ENCODE measurements at places on chromosomes 16 and 17.

DNA sequence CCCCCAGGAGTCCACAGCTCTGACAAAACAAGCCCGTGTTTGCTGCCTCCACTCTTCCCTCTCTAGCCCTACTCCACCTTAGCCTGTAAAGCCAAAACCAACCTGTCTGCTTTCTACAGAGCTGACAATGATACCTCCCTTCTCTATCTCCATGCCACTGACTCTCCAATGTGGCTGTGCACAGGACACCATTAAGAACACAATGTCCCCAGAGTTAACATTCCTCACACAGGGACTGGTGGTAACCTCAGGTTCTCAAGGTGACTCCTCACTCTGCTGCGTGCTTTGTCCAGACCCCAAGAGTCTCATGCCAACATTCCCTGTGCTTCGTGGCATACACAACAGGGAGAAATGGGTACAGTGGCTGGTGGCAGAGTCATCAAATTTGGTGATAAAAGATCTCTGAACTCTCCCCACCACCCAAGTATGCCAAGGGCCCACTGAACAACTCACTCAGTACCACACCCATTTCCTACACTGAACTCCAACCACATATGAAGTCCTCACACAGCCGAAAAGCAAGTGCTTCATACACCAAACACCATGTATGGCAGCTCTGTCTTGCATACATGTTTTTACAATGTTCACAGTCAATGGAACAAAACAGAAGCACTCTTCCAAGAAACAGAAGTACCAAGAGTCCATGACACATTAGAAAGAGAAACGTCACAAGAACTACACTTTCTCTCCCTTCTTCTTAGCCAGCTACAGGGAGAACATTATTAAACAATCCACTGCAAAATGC is 21.1 kb downstream of the CSNK2A2 start:
- no peak for DNase-seq

GRCh38 chr16:67034487-67034886 is 5.5 kb downstream of the CBFB start:
- DNase-seq = no peak

DNA sequence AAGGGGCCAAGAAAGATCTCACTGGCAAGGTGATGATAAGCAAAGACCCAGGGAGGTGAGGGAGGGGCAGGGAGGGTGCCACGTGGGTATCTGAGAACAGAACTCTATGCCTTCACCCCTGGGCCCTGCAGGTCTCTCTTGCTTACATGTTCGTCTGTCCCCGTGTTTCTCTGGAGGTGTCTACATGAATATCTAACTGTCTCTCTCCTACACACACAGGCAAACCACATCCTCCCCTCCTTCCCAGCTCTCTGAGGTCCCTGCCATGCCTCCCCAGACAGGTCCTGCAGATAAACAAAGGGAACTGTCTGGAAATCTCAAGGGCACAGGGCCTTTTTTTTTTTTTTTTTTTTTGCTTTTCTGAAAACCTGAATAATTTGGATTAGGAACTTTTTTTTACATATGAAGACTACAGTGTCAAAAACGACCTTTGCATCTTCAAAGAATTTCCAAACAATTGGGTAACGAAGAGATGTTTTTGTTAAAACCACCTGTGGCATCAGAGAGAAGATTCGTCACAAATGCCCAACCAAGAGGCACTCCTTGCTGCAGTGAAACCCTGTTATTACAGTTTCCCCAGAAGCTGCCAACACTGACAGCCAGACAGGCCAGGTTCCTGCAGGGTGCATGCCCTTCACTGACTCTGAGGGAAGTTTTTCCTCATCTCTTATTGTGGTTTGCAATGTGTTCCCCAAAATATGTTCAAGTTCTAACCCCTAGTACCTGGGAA is 17.8 kb downstream of the PLLP start:
- DNase-seq = no peak

DNA sequence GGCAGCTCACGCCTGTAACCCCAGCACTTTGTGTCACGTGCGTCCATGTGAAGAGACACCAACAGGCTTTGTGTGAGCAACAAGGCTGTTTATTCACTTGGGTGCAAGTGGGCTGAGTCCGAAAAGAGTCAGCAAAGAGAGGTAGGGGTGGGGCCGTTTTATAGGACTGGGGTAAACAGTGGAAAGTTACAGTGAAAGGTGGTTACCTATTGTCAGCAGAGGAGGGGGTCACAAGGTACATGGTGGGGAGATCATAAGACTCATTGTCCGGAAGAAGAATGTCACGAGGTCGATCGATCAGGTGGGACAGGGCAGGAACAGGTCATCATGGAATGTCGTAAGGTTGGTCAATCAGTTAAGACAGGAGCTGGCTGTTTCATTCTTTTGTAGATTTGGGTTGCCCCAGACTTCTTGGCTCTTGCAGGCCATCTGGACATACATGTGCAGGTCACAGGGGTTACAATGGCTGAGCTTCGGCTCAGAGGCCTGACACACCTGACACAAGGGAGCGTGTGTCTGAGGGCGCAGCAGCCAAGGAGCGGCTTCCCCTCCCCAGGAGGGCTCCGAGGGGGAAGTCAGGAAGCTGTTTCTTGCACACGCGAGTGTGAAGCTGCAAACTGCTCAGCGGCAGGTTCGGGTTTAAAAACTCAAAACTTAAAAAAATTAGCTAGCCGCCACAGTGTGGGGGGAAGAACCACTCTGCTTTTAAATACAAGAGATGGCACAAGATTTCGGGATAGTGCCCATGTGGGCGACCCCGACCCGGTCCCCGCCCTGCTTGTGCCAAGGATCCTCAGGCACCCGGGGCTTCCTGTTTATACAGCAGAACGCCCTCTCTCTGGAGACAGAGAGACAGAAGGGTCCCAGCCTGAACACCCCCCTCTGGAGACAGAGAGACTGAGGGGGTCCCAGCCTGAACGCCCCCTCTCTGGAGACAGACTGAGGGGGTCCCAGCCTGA is 12.4 kb upstream of the TEX19 start:
- no peak for DNase-seq

GRCh38 chr17:45814622-45815606 is 29.8 kb upstream of the SPPL2C start:
- no peak for DNase-seq

- DNase-seq = no peak
These were observed 3.8 kb downstream of the CREBBP start for GRCh38 chr16:3876695-3877094.

DNA sequence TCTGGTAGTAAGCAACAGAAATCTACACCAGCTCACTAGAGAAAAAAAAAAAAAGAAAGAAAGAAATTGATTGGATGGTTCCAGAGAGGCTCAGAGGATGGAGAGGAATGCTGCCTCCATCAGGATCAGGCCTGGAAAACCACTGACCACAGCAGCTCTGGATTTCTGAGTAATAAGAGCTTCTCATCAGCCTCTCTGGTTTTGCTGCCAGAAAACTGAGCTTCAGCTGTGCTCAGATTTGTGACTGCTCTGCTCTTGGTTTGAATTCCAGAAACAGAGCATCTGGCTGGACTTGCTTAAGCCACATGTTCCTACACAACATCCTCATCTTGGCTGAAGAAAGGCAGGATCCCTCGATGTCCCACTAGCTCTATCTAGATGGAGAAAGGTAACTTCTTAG is 25.9 kb downstream of the IRX6 start:
- no peak for DNase-seq

DNA sequence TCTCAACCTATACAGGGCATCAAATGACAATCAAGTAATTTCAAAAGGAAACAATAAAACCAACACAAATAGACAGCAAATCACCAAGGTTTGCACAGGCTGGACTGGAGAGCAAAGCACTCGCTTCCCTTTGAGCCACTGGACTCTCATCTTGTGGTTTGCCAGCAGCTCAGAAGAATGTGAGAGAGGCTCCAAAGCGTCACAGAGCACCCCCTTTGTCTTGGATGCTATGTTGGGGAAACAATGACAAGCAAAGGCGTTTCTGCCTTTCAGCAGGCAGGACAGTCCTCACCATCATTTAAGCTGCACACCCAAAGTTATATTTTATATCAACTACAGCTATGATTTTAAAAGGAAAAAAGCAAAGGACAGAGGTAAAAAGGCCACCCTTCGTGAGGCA is 13.2 kb downstream of the SLC6A4 start:
- no peak for DNase-seq
